Stimulated activated CD4-positive, alpha-beta T cell treated with anti-CD3 and anti-CD28 coated beads, TNF-alpha, amount 100 ng/mL, for 24 hours (primary cell): ENCODE measurements at places on chromosomes 1 and 21.

DNA sequence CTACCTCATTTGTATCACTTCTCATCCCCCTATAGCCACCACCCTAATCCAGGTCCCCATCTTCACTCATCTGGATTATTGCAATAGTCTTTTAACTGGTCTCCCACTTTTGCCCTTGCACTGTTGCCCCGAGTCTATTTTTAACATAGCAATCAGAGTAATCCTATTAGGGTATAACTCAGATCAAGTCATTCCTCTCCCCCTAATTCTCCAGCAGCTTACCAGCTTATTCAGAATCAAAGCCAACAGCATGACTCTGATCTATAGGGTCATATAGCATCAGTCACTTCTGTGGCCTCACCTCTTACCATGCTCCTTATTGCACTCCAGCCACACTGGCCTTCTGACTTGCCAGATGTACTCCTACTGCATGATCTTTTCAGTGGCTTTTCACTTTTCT is 140.7 kb downstream of the PAPPA2 start:
- DNase-seq = no peak

- DNase-seq = peak; percentile 11
These were observed 734 bp downstream of the MED18 start for GRCh38 chr1:28329395-28330153.

- no peak for DNase-seq
These were observed 171.4 kb downstream of the TGFB2 start for GRCh38 chr1:218516526-218516925.

GRCh38 chr1:94522304-94522703 is 19.3 kb downstream of the F3 start:
- DNase-seq = no peak

DNA sequence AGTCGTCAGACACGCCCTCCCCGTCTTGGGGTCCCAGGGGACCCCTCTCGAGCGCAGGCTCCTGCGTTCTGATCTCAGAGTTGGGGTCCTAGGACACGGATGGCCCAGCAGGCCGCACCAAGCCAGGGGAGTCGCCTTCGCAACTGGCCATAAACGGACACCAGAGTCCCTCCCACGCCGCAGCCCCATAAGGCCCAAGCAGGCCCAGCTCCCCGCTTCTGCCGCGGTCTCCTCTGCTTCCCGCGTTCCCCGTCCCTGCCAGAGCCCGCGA is 633 bp downstream of the DMRTA2 start:
- DNase-seq = no peak

DNA sequence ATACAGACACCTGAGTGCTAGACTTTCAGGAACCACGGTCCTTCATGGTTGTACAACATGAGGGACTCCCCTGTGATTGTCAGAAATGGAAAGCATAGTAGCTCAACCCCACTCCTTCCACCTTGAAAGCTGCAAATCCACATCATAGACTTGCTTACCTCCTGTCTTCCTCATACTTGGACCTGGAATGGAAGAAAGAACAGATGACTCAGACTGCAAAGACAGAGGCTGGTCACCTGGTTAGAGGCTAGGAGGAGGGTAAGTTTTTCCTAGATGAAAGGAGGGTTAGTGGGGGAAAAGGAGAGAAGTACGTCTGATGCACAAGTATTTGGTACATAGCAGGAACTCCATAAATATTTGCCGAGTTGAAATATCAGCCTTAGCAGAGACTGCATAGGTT is 37.2 kb downstream of the LRRC71 start:
- no peak for DNase-seq

GRCh38 chr1:38291906-38292521 is 245.4 kb upstream of the POU3F1 start:
- DNase-seq = no peak

DNA sequence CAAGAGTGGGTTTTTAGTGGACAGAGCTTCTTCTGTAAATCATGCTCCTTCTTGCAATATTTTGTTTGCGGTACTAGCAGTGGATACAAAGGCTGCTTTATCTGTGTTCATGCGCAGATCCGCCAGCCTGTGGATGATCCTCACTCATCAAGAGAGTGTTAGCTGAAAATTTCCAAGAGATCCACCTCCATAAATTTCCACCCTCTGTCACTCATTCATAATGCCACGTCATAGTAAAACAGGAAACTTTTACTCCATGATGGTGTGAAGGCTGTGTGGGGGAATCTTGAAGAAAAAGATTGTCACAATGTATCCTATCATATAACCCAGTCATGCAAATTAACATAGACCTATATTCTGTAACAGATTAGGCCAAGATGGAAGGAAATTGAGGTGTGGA is 4.4 kb upstream of the MAPKAPK2 start:
- no peak for DNase-seq

- peak; percentile 1 for DNase-seq
These were observed at the start of gene BEND5 for GRCh38 chr1:48776393-48777218. TSS of gene BEND5 (minus strand) at chr1:48776891. CDS start at chr1:48776831, 60 bp downstream.

GRCh38 chr1:14080653-14081052 is 380.7 kb downstream of the PRDM2 start:
- DNase-seq = no peak

- DNase-seq = no peak
These were observed 184.3 kb downstream of the ZC3H11B start for GRCh38 chr1:219428651-219429050.

- no peak for DNase-seq
These were observed 14.3 kb upstream of the S100A11 start for GRCh38 chr1:152050886-152051675.

GRCh38 chr1:55192093-55192492 is 23.1 kb downstream of the USP24 start:
- no peak for DNase-seq

- no peak for DNase-seq
These were observed 96.2 kb upstream of the EDN2 start for GRCh38 chr1:41580520-41581172.

- DNase-seq = no peak
These were observed 112.7 kb upstream of the JUN start for GRCh38 chr1:58896246-58897183.

- no peak for DNase-seq
These were observed 46.4 kb upstream of the TRABD2B start for GRCh38 chr1:48043622-48044021.

DNA sequence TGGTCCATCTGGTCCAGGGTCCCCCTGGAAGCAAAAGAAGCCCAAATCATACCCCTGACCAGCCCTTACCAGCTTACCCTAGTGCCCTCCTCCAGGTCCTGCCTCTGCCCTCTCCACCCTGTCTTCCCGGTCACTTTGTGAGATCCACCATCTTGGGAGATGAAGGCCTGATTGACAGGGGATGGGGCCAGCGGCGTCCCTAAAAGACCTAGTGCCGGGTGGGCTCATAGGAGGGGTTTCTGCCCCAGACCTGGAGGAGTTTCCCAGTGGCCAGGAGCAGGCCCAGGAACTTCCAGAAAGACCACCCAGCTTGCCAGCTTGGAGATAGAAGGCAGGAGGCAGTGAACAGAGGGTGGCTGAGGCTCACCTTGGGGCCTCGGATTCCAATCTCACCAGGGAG is 5.4 kb downstream of the COL9A2 start:
- no peak for DNase-seq

GRCh38 chr1:228867951-228868730 is 132.9 kb downstream of the RHOU start:
- no peak for DNase-seq

DNA sequence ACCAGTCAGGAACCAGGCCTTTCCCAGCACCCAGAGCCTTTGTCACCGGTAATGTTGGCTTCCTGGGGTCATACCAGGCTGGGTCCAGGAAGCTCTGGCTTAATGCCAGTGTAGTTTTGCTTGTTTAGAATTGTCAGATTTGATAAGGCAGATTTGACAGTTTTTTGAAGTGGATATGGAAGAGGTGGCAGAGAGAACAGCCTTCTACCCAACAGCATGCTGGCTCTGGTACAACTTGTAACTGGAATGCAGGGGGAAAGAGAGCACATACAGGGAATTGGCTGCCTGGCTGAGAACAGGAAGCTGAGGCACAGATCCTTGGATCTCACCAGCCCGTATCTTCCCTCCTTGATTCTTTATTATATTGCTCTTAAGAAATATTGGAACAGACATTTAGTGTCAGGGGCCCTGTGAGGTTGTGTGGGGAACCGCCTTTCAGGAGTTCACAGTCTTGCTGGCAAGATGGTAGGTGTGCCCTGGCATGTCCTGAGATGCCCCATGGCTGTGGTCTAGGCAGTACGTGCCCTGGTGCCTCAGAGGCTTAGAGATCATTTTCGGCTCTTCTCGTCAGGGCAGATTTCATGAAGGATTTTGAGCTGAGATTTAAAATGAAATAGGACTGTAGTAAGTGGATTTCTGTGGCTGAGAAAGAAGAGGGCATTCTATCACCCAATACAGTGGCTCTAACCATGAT is 227.0 kb downstream of the PBX1 start:
- DNase-seq = no peak

DNA sequence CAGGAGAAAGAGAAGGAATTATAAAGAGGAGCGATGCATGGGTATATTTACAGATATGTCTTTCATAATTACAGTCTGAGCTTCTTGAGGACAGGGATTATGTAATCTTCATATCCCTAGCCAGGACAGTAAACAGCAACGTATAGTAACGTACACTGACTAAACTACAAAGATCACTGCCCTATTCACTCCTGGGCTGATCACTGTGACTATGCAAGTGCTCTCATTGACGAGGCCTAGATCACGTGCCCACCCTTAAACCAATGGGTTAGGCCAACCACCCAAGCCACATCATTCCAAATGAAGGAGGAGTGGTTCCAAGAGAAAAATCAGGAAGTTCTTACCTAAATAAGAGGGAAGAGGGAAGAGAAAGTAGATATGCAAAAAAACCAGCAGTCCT is 18.5 kb downstream of the PIK3R3 start:
- DNase-seq = no peak

DNA sequence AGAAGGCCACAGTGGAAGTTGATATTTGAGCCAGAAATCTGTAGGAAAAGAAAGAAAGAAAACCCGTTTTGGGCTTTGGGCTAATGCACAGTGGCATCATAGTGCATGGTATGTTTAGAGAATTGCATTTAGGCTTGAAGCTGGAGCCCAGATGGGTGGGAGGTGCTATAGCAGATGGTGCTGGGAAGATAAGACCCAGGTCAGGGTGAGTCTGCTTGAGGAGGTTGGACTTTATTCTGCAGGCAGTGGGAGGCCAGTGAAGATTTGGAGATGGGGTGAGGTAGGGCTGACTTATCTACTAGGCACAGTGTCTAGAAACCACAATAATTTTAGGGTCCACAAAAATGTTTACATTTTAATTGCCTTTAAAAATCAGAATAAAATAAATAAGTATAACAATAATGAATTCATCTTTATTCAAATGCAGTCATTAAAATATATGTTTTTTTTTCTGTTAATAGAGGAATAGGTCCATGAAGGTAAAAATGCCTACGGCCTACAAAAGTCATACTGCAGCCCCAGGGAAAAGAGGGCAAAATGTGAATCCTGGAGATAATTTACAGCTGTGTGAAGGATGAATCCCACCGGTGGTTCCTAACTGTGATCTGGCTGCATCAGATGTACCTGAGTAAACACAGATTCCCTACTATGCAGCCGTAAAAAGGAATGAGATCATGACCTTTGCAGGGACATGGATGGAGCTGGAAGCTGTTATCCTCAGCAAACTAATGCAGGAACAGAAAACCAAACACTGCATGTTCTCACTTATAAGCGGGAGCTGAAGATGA is 8.7 kb downstream of the DNAJC6 start:
- no peak for DNase-seq

DNA sequence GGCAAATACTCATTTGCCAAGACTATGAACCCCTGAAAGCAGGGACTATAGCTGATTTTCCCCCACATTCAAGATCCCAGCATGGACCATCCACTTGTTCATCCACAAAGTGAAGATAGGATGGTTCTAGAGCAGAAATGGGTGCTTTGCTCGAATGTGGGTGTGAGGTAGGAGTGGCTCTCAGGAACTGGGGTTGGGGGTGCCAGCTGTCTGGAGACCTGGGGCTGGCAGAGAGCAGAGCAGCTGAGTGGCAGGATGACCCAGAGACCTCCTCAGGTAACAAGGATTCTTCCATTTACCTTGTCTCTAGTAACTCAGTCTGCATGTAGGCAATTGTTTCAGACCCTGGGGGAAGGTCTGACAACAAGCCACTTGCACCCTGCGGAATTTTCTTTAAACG is 6.0 kb downstream of the S100A9 start:
- DNase-seq = no peak

GRCh38 chr1:26862781-26863684 is at the start of gene SFN:
TSS of gene SFN (plus strand) at chr1:26863149. CDS start at chr1:26863213, 64 bp downstream.
- DNase-seq = peak; percentile 63

DNA sequence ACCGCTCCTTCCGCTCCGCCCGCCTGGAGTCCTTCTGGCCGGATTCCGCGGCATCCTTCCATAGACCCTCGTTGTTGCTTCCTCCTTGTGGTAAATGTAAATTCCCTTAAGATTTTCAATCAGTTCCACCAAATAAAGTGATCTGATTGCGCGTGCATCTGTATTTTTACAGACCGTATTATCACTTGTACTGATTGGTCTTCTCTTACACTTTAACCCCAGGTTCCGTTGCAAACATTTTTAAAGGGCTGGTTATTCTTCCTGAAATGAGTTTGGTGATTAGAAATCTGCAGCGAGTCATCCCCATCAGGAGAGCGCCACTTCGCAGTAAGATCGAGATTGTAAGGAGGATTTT is 483 bp downstream of the YBEY start:
- DNase-seq = no peak

- no peak for DNase-seq
These were observed 23.7 kb upstream of the LYPLAL1 start for GRCh38 chr1:219149953-219150352.

DNA sequence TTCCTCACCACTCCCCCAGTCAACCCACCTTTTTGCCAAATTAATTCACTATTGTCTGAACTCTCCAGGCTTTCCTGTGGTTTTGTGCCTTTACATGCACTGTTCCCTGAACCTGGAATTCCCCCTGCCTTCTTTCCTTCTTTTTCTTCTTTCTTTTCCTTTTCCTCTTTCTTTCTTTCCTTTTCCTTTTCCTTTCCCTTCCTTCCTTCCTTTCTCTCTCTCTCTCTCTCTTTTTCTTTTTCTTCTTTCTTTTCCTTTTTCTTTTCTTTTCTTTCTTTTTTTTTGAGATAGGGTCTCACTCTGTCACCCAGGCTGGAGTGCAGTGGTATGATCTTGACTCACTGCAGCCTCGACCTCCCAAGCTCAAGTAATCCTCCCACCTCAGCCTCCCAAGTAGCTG is 56.6 kb upstream of the CDC42BPA start:
- no peak for DNase-seq

DNA sequence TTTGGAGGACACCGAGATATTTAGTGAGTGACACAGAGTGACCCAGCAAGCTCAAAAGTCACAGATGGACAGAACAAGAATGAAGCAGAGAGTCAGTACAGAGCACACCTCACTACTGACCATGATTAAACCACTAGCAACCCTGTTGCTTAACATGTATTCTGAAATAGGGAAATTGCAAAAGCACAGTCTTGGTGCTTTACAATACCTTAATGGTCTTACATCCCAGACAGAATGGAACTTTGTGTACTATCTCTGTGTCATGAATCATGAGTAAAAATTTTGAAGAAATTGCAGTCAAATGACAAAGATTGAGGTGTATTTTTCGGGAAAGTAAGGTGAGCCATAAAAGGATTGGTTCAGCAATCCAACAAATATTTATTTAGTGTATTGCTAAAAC is 2.7 kb upstream of the SAMSN1 start:
- DNase-seq = no peak

- DNase-seq = peak; percentile 77
These were observed at the start of gene GON4L for GRCh38 chr1:155856975-155857930. TSS of gene GON4L (minus strand) at chr1:155857214. CDS start at chr1:155853780, 3,434 bp downstream.
